ENCODE measurements at places on chromosomes 3 and 15.

GRCh38 chr15:85854345-85855097 is 59.8 kb upstream of the KLHL25 start:
- peak; percentile 81 for DNase-seq

DNA sequence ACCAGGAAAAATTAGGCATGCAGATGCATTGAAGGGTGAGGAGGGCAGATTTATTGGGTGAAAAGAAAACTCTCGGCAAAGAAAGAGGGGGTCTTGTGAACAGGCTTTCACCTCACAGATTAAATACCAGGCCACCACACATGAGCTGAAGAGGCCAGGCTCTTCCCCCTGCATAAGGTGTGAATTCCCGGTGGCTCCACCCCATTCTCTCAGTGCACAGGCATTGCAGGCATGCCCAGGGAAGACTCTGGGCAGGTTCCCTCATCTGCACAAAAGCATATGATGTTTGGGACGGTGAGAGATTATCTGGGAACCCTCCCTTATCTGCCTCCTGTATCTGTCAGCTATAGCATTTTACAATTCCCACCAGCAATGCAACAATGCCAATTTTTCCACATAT is 7.2 kb upstream of the SLC35G2 start:
- no peak for DNase-seq

GRCh38 chr3:161072211-161072621 is 32.9 kb downstream of the B3GALNT1 start:
- no peak for DNase-seq

DNA sequence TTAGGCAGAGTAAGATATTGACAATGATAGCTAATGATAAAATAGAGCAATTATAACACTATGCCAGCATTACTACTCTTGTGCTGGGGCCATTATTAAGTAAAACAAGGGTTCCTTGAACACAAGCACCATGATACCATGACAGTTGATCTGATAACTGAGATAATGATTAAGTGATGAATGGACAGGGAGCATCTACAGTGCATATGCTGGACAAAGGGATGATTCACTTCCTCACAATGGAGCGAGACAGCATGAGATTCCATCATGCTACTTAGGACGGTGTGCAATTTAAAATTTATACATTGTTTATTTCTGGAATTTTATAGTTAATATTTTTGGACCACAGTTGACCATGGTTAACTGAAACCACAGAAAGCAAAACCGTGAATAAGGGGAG is 156.6 kb downstream of the FHIT start:
- no peak for DNase-seq

DNA sequence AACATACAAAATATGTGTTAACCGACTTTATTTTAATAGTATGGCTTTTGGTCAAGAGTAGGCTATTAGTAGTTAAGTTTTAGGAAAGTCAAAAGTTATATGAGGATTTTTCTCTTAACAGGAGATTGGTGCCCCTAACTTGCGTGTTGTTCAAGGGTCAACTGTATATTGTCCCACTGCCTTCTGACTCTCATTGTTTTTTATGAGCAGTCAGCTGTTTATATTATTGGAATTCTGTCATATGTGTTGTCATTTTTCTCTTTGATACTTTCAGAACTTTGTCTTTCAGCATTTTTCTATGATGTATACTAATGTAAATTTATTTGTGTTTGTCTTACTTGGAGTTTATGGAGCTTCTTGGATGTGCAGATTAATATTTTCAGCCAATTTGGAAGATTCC is 142.1 kb upstream of the CMC1 start:
- DNase-seq = no peak

DNA sequence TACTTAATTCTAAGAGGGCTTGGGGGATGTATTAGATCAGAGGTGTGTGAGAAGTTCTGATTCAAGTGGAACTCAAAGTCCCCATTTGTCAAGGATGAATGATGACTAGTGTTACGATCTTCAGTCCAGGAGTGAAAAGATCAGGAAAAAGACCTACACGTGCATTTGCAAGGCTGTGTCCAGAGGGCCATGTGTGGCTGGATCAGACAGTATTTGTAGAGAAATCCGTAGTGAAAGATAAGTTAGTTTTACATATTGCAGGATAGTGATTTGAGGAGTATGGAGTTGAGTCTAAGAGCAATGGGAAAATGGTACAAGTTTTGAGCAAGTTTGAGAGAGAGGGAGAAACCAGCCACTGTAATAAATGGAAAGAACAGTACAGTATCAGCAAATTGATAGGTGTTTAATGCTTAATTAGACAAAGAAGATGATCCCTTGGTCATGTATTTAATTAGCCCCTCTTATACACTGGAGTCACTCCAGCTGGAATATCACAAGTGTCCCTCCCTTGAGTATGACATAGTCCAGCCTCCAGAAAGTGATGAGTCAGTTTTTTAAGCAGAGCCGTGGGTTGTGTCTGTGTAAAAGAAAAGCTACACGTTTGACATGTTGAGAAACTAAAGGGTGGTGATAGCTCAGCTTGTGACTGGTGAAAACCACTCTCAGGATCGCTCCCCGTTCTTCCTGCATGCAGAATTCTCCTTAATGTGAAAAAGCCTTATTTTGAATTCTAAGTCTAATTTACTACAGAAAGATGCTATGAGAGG is 348.8 kb downstream of the ROBO1 start:
- no peak for DNase-seq

All from GM13976 (cell line).